ENCODE measurements at places on chromosomes 2 and 18.

- no peak for DNase-seq
Observed at GRCh38 chr2:64067326-64067725, 48.1 kb upstream of the VPS54 start.

GRCh38 chr2:23649303-23649702 lies 264.3 kb downstream of the KLHL29 start:
- DNase-seq = no peak

DNA sequence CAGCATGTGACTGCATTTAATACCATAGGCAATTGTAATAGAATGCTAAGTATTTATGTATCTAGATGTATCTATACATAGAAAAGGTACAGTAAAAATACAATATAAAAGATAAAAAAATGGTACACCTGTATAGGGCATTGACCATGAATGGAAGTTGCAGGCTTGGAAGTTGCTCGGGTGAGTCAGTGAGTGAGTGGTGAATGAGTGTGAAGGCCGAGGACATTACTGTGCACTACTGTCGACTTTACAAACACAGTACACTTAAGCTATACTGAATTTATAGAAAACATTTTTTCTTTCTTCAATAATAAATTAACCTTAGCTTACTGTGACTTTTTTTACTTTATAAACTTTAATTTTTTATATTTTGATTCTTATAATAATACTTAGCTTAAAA lies 8.9 kb downstream of the DIS3L2 start:
- DNase-seq = no peak

- no peak for DNase-seq
Observed at GRCh38 chr2:239015218-239015900, 167.5 kb downstream of the TWIST2 start.

GRCh38 chr2:131658769-131659131 lies 131.1 kb downstream of the CCDC74A start:
- DNase-seq = no peak

DNA sequence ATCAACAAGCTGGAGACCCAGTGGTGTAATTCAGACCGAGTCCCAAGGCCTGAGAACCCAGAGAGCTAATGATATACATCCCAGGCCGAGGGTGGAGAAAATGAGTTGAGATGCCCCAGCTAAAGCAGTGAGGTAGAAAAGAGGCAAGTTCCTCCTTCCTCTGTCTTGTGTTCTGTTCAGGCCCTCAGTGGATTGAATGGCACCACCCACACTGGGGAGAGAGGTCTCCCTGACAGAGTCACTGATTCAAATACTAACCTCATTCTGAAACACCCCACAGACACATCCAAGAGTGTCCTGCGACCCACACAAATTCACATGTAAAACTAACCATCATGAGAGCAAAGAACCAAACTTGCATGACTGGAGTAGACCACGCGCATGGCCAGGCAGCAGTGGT lies 215.3 kb downstream of the ANAPC1 start:
- DNase-seq = no peak

GRCh38 chr2:191636235-191636543 lies 41.7 kb upstream of the NABP1 start:
- no peak for DNase-seq

DNA sequence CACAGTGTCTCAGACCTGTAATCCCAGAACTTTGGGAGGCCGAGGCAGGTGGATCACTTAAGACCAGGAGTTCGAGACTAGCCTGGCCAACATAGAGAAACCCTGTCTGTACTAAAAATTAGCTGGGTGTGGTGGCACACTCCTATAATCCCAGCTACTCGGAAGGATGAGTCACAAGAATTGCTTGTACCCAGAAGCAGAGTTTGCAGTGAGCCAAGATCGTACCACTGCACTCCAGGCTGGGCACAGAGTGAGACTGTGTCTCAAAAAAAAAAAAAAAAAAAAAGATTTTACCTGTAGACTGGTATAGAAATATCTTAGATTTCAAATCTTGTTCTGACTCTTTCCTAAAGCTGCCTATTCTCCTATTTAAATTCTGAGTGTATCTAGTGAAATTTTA lies 7.2 kb upstream of the KLHL29 start:
- no peak for DNase-seq

- no peak for DNase-seq
Observed at GRCh38 chr2:11307764-11308415, 36.5 kb downstream of the ROCK2 start.

DNA sequence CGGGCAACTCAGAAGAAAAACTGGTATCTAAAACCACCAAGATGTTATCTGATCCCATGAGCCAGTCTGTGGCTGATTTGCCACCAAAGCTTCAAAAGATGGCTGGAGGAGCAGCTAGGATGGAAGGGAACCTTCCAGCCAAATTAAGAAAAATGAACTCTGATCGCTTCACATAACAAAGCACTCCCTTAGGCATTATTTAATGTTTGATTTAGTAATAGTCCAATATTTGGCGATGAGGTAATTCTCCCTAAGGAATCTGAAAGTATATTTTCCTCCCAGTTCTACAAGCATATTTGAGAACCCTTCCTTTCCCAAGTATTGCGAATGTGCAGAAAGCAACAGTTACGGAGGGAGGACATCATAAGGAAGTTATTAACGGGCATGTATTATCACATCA lies 156.6 kb downstream of the KCNJ3 start:
- DNase-seq = no peak

- DNase-seq = no peak
Observed at GRCh38 chr2:165294912-165295311, 55.7 kb downstream of the SCN2A start.

GRCh38 chr2:177098001-177098613 lies 114.5 kb upstream of the HNRNPA3 start:
- DNase-seq = no peak

DNA sequence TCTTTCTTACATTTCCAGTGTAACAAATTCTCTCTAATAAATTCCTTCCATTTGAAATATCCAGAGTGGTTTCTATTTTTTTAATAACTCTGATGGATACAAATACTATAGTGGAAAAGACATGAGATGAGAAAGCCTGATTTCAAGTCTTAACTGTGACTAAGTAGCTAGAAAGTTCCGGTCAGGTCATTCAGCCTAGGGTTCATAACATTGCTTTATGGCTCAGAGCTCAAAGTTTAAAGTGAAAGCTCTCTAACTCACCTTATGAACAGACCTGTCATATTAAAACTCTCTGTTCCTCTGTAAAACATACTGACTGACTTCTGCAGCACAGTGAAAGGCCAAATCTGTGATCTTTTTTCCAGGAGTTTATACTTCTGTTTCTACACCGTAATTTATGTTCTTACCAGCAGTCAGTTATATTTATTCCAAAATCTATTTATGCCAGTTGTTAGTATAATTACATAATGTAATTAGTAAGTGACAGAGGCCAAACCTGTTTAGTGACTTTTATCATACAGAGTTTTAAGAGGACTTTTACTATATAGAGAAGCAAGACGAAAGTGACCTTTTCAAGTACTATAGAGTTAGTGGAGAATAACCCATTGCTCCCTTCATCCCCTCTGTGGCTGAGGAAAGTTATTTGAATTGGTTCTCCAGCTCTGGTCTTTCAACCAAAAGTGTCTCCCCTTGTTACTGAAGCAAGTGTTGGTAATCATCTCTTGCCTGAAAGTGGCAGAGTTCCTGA lies 118.8 kb upstream of the PDE1A start:
- DNase-seq = no peak

GRCh38 chr2:157149270-157149669 lies 108.2 kb upstream of the GALNT5 start:
- no peak for DNase-seq

DNA sequence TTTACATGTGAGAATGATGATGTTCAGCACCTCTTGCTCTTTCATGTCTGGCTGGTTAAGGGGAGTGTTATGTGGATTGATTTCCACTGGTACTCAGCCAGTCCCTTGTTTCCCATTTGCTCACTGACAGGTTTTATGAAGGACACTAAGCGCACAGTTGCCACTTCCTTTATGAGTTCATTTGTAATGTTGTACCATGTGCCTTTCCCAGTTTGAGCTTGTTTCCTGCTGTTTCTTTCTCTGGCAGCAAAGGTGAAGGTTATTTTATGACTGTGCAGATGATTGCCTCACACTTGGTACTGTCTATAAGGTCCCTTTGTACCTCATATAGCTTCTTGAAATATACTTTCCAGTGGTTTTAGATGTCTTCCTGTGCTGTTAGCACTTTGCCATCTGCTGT lies 1700.5 kb upstream of the TMEFF2 start:
- no peak for DNase-seq

GRCh38 chr2:104867813-104868504 lies 14.0 kb downstream of the POU3F3 start:
- DNase-seq = no peak

- no peak for DNase-seq
Observed at GRCh38 chr18:24734058-24734457, 273.6 kb downstream of the HRH4 start.

DNA sequence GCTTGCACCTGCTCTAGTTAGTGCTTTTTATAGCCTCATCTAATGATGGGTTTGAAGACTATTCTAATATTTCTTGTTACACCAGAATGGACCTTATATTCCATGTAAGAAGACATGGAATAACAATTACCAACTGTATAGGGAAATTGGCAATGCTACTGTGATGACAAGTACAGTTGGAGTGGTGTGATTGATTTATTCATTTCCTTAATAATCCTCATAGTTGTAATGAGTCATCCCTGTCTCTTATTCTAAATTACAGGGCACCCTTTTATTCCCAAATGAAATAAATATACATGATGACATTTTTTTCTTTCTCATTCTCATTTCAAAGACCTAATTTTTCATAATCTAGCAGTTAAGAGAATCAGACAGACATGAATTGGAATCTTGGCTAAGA lies 18.3 kb upstream of the TLK1 start:
- no peak for DNase-seq

DNA sequence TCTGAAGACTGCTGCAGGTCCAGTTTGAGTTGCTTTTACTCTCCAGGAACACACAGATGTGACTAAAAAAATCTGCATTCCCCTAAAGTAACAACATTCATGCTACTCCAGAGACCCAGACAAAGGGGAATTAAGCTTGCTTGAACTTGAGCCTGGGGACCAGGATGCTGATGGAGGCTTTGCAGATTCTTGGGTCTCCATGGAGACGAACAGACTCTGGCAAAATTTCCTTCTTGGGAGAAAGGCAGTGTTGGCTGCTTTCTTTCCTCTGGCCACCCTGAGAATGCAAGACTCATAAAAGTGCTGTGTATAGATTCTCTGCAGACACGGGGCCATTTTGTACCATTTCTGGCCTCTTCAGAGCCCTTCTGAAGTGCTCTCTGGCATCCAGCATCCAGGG lies 112.0 kb downstream of the ACTR3 start:
- no peak for DNase-seq

- DNase-seq = no peak
Observed at GRCh38 chr2:157523270-157524247, 79.7 kb upstream of the CYTIP start.

GRCh38 chr2:50215736-50216135 lies 816.2 kb downstream of the NRXN1 start:
- DNase-seq = no peak

- DNase-seq = no peak
Observed at GRCh38 chr2:55152475-55153412, 79.3 kb downstream of the CLHC1 start.

DNA sequence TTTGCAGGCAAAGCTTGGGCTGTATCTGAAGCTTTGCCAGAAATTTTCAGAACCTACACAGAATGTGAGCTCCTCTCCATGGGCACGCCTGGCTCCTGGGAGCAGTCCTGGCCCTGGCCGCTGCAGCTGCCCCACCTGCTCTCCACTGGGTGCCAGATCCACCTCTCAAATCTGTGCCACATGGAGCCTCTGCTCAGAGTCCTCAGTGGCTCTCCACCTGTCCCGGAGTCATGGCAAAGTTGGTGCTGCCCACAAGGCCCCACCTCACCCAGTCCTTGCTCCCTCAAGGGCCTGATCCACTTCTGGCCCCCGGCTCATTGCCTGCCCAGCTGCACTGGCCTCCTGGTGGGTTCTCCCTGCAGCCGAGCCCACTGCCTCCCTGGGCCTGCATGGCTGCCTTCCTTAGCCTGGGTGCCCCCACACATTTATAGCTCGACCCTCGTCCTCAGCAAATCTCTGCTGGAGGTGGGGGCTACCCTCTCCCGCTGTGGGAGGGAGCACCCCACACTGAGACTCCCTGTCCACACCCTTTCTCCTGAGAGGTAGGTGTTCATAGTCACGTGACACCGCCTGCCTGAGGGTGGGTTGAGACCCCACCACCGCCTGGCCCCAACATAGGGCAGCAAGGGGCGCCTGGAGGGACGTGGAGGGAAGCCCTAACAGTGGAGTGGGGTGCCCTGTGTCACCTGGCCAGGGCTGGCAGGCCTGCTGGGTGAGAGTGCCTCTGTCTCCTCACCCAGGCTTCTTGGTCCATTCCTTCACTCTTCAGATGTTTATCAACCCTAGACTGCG lies 224.1 kb downstream of the SH3RF3 start:
- no peak for DNase-seq

DNA sequence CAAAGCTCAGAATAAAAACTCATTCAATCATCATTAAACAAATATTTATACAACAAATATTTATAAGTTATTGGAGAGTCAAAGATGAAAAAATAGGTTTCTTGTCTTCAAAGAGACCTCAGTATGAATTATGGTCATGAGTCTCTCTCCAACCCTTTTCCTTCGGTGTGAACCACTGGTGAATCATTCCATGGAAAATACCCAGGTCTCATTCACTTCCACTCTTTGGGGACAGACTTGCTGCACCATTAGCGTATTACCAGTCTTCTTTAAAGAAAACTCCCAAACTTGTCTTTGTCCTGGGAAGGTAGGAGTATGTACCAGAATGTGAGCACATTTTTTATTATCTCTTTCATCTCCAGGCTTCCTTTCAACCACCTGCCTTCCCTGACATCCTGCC lies 257.4 kb upstream of the RBMS1 start:
- no peak for DNase-seq

DNA sequence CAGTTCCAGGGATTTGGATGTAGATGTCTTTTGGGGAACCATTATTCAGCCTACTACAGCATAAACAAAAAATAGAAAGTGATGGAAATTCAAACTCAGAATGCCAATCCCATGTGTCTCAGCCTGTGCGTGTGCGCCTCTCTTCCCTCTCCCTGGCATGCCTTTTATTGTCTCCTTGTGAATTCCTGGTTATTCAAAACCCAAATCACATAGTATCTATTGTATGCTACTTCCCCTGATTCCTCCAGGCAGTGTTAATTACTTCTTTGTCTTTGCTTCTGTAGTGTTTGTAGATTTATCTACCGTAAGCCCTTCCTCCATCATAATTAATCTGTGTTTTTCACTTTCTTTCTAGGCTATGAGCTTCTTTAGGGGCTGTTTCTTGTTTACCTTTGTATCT lies 38.9 kb downstream of the RHBDD1 start:
- DNase-seq = no peak

- DNase-seq = no peak
Observed at GRCh38 chr2:156087875-156088274, 244.6 kb downstream of the NR4A2 start.

- peak; percentile 96 for DNase-seq
Observed at GRCh38 chr2:20051532-20052228, at the start of gene LAPTM4A. LAPTM4A (minus strand) TSS chr2:20051628; CDS start chr2:20051520, 108 bp downstream.

DNA sequence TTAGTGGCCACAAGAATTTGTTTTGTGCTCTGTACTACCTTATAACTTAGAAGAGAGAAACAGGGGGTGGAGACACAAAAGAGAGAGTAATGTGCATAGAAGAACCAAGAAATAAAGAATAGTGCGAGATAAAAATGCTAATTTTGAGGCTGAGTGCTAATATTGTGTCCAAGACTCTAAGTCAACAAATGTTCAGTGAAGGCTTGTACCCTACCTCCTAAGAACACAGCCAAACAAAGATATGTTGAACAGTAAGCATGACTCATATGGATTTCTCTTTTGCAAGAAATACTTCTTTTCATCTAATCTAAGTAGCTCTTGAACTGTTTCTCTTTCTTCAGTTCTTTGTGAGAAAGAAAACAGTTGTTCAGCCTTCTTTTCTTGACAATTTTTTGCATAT lies 45.2 kb downstream of the GAREM1 start:
- DNase-seq = no peak

GRCh38 chr18:55576001-55576400 lies 12.0 kb downstream of the TCF4 start:
- no peak for DNase-seq
